ENCODE measurements at places on chromosomes 5 and 9.

GRCh38 chr5:94893412-94894135 lies 275.1 kb downstream of the SLF1 start:
- peak; percentile 79 for ATAC-seq

DNA sequence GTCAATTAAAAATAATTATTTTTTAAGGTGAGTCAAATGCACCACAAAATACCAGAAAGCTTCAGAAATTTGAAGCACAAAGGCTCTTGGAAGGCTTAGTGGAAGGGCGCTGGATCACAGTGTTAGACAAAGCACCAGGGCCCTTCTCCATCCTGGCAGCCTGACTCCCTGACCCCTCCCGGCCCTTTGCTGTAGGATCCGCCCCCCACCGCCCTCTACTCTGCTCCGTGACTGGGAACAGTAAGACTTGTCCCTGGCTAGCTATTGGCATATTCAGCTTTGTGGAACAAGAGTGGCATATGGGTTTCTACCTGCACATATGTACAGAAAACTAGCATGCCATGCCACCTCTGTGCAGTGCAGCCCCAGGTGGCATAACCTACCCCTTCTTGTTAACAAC lies 222.1 kb downstream of the SYK start:
- no peak for ATAC-seq

GRCh38 chr9:120733190-120733589 lies 18.9 kb upstream of the MEGF9 start:
- ATAC-seq, result no peak

GRCh38 chr5:161342886-161343285 lies 203.6 kb downstream of the GABRB2 start:
- ATAC-seq, result no peak

- ATAC-seq, result no peak
These were observed 24.4 kb downstream of the BHMT start for GRCh38 chr5:79135790-79136553.

DNA sequence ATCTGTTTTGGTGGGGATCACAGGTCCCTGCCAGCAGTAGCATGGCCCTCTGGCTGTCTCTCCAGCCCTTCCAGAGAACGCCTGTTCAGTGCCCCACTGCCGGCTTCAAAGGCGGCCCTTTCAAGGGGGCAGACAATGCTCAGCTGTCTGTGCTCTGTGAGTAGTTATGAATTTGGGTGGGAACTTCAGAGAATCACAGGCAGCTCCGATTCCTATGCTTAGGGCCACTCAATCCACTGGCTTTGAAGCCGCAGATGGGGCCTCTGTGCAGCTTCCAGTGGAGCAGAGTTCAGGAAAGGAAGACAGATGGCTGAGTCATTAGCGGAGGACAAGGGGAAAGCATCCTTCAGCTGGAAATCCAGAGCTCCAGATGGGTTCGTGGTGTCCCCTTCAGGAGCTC lies 42.4 kb downstream of the NKX2-5 start:
- no peak for ATAC-seq

DNA sequence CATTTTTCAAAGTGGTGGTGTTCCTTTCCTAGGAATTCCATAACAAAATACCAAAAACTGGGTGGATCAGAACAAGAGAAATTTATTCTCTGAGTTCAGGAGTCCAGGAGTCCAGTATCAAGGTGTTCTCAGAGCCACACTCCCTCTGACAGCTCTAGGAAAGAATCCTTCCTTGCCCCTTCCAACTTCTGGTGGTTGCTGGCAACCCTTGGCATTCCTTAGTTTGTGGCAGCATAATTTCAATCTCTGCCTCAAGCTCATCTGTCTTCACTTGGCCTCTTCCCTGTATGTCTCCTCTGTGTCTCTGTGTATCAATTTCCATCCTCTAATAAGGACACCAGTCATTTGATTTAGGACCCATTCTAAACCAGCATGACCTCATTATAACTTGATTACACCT lies 243.7 kb downstream of the MPDZ start:
- ATAC-seq, result peak; percentile 20

- ATAC-seq, result no peak
These were observed 135.9 kb upstream of the MARCHF11 start for GRCh38 chr5:16315501-16315900.

DNA sequence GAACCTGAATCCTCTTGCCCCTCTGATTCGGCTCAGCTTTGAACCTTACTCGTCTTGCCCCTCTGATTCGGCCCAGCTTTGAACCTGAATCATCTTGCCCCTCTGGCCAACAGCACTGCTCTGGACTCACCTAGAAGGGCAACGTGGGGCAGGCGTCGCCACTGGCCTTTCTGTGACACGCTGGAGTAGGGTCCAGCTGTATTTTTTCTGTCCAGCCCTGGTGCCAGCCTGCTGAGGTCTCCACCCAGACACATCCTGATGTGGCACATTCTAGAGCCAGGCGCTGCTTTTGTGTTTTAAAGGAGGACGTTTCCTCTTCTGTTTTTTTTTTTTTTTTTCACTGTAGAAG lies 15.2 kb upstream of the CPEB4 start:
- no peak for ATAC-seq

GRCh38 chr9:86792136-86792535 lies 155.2 kb downstream of the GAS1 start:
- ATAC-seq, result no peak

- ATAC-seq, result no peak
These were observed 538.8 kb upstream of the ZNF462 start for GRCh38 chr9:106324053-106324585.

- ATAC-seq, result no peak
These were observed 180.3 kb downstream of the SEMA6A start for GRCh38 chr5:116394186-116394867.

- ATAC-seq, result no peak
These were observed 308.9 kb downstream of the NR2F1-AS1 start for GRCh38 chr5:93272108-93272507.

DNA sequence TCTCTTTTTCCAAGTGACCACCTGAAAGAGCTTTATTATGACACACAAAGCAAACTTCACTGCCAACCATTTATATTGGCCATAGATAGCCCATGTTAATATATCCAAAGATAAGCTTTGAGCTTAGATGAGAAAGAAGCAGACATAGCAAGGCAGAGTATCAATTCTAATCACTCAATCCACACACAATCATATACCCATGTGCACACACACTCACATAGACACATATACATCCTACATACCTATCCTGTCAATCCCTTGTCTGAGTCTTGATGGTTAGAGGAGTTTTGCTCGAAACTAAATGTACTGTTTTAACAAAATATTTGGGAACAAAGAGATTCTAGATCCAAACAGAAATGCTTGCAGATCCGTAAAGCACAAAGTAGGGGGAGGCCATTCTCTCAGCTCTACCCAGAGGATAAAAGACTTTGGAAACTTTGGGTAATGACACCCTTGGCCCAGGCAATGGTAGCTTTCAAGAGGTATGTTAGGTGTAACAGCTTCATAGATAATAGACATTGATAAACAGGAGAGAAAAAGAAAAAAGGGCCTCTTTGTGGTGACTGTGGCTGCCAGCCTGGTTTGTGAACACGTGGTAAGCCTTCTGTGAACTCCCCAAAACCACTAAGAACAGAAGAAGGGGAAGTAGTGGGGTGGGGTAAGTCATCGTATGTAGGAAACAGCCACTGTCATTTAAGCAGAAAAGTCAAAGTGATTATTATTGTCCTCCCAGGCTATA lies 121.6 kb downstream of the TLR4 start:
- no peak for ATAC-seq

GRCh38 chr5:93899026-93899600 lies 157.7 kb upstream of the POU5F2 start:
- ATAC-seq, result peak; percentile 51

DNA sequence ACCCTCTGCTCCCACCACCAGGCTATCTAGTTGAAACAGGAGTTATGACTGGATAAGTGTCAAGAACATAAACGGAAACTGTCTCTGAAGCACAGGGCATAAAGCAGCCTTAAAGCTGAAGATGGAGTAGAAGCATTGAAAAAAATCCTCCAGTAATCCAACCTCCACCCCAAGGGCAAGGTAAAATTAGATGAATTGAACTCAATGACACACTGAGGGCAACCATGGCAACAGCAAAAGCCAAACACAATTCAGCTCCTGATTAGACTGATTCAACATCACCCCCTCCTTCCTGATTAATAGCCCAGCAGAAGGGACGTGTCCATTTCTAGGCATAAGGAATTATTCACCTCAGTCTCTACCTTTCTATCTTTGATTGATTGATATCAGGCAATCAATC lies 183.2 kb upstream of the MAP3K1 start:
- no peak for ATAC-seq

- no peak for ATAC-seq
These were observed 24.7 kb upstream of the TAS2R1 start for GRCh38 chr5:9654886-9655285.

- no peak for ATAC-seq
These were observed 297.7 kb downstream of the CSNK1G3 start for GRCh38 chr5:123809594-123810221.

DNA sequence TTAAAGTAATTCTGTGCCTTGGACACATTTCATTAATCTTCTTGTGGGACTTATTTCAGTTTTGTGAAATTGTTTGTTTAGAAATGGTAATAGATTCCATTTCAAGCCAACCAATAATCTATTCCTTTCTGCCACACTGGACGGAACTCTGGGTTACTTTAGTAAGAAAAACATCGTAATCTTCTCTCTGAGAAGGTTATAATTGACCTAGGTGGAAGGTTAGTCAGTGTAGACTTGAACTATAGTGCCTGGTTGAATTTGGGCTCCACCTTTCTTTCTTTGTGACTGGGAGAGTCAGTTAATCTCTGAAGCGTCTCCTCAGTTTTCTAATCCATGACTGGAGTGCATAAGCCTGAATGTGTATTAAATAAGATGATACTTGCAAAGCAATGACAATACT lies 89.7 kb upstream of the PRLR start:
- ATAC-seq, result no peak

DNA sequence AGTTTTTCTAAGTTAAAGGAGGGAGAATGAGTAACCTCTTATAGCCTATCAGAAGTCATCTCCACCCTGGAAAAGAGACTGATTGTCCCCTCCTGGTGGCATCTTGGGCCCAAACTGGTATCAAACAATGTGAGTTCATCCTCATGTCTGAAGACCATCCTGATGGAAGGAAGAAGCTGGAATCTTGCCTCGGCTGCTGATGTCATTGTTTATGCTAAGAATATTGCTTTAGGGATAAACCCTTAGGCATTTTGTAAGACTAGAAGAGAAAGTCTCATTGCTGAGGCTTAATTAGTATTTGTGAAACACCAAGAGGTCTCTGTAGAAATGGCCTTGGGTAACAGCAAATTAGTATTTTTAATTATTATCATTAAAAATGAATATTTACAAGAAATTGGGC lies 65.7 kb upstream of the KCNN2 start:
- no peak for ATAC-seq

GRCh38 chr5:139494832-139495231 lies 12.3 kb upstream of the STING1 start:
- ATAC-seq, result peak; percentile 30

DNA sequence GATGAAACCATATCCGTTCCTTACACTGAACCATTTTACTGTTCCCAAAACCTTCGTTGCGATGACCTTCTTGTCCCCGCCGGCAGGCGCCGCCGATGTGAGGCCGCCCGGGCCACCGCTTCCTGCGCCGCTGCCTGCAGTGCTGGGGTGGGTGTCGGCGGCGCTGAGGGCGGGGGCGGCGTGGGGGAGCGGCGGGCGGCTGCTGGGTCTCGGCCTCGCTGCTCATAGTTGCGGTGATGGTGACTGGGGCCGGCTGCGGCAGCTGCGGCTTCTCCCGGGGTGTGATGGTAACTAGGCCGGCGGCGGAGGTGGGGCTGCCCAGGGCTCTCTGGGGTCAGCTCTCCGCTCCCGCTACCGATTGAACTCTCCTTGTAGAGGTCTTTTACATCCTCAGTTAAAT lies 14.1 kb upstream of the OR2S2 start:
- ATAC-seq, result no peak

DNA sequence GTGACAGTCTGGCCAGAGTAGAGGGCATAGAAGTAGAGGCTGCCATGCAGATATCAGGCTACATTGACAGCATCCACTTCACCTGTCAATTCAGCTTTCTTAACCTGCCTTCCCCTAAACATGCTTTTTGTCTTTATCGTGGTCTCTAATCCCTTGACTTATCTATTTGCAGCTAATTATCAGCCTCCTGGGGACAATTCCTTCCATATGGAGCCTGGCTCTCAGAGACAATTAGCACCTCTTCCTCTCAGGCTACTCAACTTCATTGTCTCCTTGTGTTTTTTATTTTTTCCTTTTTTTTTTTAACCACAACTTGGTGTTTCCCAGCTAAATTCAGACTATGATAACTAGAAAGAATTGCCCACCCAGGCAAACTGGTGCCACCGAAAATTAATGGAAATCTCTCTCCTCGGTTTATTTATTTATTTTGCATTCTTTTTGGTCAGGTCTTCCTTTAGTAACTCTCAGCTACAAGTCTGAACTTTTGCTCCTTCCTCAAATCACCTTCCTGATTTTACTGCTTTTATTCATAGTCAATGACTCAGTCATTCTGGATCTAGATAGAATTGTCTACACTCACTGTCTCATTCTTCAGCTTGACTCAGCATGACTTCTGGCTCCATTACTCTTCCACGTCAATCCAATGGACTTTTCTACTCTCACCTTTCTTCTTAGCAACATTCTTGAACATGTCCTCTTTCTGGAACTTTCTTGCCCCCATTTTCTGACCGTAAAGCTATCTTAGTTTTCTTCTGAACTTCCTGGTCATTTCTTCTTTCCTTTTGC lies 63.0 kb upstream of the BASP1 start:
- no peak for ATAC-seq

DNA sequence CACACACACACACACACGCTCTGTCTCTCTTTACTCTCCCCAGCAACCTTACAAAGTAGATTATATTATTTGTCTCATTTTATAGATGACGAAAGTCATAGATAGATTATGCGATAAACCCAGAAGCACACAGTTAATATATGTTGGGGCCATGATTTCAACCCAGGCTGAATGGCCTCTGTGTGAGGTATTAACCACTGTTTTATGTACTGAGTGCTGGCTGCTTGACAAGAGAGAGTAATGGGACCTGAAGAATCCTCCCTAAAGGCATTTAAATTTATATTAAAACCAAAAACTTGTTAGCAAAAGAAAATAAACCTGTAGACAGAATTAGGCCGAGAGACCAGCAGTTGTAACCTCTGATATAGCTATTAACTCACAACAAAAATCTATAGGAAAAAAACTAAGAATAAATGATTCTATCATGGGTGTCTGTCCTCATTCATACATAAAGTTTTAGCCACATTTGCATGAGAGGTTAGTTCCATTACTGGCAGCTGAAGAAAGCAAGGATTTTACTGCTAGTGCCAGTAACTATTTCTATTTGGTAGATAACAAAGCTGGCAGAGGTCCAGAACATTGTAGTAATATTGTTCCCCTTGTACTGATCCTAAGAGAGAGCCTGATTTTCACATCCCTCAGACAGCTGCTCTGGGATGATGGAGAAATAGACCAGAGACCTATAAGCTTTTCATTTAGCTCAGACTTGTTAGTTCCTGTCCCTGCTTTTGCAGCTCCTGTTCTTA lies 250.9 kb downstream of the ADGRV1 start:
- ATAC-seq, result no peak

- ATAC-seq, result no peak
These were observed 5.4 kb downstream of the IPPK start for GRCh38 chr9:92664394-92665152.

Measured in SK-N-SH treated with all-trans-retinoic acid at 6 μM for 48 hours (cell line).